ENCODE measurements at places on chromosomes 4 and X. TPM values are rescaled to one million over a fixed set of nuclear protein-coding genes. Genes with fewer than 3 reads are reported as not detected.

GRCh38 chr4:164706675-164707074 is 47.3 kb upstream of the SMIM31 start:
- no peak for DNase-seq
- no peaks in the 10 kb centered on the region for H3K27me3 ChIP-seq
- no peak overlapping the region for H3K27ac ChIP-seq
- H3K4me3 ChIP-seq, result no peak overlapping the region
- H3K4me1 ChIP-seq, result peaks cover 4% of the 10 kb centered on the region
- H3K36me3 ChIP-seq, result no peaks in the 10 kb centered on the region

DNA sequence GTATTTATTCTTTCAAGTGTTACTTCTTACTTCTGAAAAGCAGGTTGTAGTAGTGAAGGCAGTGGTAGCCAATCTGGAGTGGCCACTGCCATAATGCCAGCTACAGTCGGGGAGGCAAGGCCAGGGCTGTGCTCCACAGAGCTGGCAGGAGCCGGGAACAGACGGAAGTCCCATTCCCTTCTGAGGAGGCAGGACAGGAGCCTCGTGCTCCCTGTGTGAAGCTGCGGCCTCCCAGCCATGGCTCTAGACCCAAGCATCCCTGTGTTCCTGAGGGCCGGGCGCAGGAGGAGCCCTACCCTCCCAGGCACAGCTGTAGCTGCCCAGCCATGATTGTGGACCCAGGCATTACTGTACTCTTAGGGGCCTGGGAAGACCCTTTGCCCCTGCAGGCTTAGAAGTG is 461.8 kb downstream of the ADGRL3 start:
- H3K4me1 ChIP-seq, result no peaks in the 10 kb centered on the region
- H3K4me3 ChIP-seq, result no peak overlapping the region
- no peak for DNase-seq

- DNase-seq, result peak; percentile 36
- no peaks in the 10 kb centered on the region for H3K36me3 ChIP-seq
- H3K4me3 ChIP-seq, result no peak overlapping the region
- H3K27ac ChIP-seq, result no peak overlapping the region
These were observed 501.6 kb upstream of the SMIM31 start for GRCh38 chr4:164252286-164252685.

DNA sequence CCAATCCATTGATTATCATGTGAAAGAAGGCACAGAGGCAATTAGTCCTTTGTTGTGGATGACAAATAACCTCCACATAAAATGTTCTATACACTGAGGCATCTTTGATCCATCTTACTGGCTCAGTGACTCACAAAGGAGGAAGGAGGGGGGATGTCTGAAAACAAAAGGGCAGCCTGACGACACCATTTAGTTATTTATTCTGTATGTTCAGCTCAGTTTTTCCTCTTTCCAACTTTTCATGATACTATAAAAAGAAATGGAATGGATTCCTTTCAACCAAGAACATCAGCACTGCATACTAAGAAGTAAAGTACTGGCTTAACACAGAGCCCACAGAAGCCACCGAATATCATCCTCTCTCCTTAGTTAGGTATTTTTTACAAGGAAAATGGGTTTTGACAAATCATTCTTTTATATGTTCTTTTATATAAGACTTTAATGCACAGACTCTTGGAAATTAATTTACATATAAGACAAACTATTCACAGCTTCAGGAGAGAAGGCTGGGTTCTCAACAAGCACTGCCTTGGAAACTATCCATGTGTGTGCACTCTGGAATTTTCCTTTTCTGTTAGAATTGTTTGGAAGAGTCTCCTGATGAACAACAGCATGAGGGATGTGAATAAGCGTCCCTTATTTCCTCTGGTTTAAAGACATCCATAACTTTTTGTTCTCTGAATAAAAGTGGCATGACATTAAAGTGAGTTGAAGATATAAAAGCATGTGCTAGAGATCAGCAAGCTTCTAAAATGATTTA is 135.6 kb downstream of the TSPAN5 start:
- H3K4me1 ChIP-seq, result peaks cover 6% of the 10 kb centered on the region
- no peaks in the 10 kb centered on the region for H3K36me3 ChIP-seq
- no peaks in the 10 kb centered on the region for H3K27me3 ChIP-seq
- no peak overlapping the region for H3K4me3 ChIP-seq
- no peak for DNase-seq

DNA sequence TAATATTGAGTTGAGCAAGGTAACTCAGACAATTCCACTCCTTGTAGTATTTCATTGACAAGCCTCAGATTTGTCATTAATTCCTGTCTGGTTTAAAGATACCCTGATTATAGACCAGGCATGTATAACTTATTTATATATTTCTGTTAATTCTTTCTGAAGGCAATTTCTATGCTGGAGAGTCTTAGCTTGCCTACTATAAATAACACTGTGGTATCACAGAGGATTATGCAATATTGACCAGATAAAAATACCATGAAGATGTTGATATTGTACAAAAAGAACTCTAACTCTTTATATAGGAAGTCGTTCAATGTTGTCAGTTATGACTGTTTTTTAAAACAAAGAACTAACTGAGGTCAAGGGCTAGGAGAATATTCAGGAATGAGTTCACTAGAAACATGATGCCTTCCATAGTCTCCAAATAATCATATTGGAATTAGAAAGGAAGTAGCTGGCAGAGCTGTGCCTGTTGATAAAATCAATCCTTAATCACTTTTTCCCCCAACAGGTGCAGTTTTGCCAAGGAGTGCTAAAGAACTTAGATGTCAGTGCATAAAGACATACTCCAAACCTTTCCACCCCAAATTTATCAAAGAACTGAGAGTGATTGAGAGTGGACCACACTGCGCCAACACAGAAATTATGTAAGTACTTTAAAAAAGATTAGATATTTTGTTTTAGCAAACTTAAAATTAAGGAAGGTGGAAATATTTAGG is 821 bp downstream of the CXCL8 start:
- no peaks in the 10 kb centered on the region for H3K36me3 ChIP-seq
- H3K27me3 ChIP-seq, result no peaks in the 10 kb centered on the region
- no peak overlapping the region for H3K4me3 ChIP-seq
- H3K27ac ChIP-seq, result no peak overlapping the region
- DNase-seq, result no peak

DNA sequence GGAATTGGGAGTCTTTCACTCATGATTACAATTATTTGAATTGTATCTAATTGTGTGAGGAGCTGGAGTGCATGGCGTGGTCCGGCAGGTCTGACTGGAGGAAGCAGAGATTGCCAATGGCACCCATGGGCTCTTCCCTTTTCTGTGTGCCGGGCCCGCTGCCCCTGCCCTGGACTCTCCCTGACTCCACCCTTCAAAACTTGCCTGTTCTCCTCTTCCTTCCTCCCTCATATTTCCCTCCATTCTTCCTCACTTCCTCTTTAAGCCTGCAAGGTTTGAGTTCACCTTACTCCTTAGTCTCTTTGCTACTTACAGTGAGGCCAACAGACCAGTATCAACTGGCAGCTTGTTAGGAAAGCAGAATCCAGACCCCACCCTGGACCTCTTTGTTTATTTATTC is 6.5 kb upstream of the STBD1 start:
- no peaks in the 10 kb centered on the region for H3K36me3 ChIP-seq
- no peak overlapping the region for H3K27ac ChIP-seq

DNA sequence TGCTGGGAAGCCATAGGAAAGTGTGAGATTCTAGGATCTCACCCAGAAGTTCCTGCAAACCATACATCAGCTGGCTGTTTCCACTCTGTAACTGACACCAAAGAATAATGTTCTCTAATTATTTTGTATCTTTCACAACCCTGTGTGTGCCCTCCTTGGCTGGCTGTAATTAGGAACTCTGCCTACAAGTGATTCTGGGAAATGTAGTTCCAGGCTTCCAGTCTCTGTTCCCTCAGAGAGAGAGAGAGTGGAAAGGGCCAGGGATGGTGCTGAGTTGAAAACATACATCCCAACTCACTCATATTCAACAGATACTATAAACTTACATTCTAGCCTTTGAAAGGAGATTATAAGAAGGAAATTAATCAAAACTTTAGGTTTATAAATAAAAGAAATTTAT is 57.5 kb upstream of the C1QTNF7 start:
- no peaks in the 10 kb centered on the region for H3K4me1 ChIP-seq
- DNase-seq, result no peak
- H3K27me3 ChIP-seq, result no peaks in the 10 kb centered on the region
- H3K4me3 ChIP-seq, result no peak overlapping the region
- H3K27ac ChIP-seq, result no peak overlapping the region

GRCh38 chrX:133849676-133850075 is 135.7 kb downstream of the GPC3 start:
- no peak overlapping the region for H3K4me3 ChIP-seq
- no peaks in the 10 kb centered on the region for H3K36me3 ChIP-seq
- no peak for DNase-seq
- no peaks in the 10 kb centered on the region for H3K4me1 ChIP-seq

DNA sequence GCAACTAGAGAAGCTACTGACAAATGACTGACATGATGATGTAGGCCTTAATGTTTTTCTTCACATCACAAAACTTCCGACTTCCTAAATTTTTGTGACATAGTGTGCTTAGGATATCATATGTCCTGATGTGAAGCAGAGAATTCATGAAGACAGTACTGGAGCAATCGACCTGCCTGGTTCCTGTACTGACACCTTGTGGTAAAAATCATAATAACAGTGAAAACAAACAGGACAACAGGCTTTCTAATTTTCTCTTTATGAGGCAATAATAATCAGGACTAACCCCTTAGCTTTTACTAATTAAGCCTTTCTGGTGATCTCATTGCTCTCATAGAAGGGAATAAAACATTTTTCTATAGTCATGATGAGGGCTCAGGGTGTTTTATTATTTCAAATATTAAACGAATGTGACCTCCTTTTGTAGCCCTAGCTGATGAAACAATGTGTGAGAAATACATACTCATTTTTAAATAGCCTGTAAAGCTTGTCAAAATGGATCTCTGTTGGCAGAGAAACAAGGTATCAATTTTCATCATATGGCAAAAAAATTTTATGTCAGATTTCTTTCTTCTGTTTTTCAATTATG is 158.4 kb downstream of the TENT5D start:
- no peak overlapping the region for H3K27ac ChIP-seq
- H3K36me3 ChIP-seq, result no peaks in the 10 kb centered on the region
- DNase-seq, result no peak
- H3K27me3 ChIP-seq, result no peaks in the 10 kb centered on the region
- H3K4me1 ChIP-seq, result peaks cover 5% of the 10 kb centered on the region

DNA sequence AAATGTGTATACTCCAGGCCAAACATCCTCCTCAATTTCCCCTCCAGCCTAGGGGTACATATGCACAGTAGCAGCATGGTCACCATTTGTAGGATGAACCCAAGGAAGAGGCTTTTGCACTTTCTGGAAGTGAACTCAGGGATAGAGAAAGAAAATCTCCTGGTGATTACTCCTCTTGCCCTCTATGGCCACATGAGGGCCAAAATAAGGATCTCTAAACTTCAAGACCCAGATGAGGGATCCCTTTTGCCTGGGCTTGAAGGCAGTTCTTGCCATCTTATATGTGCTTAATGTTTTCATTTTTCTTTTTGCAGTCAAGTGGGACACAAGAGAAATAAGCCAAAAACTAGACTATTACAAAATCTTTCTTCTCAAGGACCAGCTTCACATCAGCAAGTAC is 29.5 kb upstream of the MUC7 start:
- no peak overlapping the region for H3K4me3 ChIP-seq
- no peaks in the 10 kb centered on the region for H3K27me3 ChIP-seq
- H3K36me3 ChIP-seq, result no peaks in the 10 kb centered on the region
- H3K4me1 ChIP-seq, result no peaks in the 10 kb centered on the region
- H3K27ac ChIP-seq, result no peak overlapping the region

- H3K27me3 ChIP-seq, result no peaks in the 10 kb centered on the region
- H3K36me3 ChIP-seq, result no peaks in the 10 kb centered on the region
- no peak overlapping the region for H3K27ac ChIP-seq
- no peak overlapping the region for H3K4me3 ChIP-seq
- H3K4me1 ChIP-seq, result no peaks in the 10 kb centered on the region
These were observed 120.9 kb upstream of the NRK start for GRCh38 chrX:105701310-105702052.

DNA sequence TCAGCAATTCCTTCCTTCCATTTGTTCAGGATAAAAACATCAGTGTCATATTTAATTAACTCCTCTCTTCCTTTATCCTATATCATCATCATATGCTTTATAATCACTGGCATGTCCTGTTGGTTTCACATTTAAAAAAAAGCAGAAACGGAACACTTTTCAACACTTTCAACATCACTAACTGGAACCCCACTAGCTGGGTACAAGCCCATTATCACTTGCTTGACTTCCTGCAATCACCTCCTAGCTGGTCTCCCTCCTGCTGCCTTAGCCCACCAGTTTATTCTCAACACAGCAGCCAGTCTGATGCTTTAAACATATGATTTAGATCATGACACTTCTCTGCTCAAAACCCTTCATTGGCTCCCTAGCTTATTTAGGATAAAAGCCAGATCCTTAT is 116.4 kb upstream of the LSM6 start:
- no peaks in the 10 kb centered on the region for H3K27me3 ChIP-seq
- no peak overlapping the region for H3K27ac ChIP-seq
- no peak overlapping the region for H3K4me3 ChIP-seq
- no peak for DNase-seq

GRCh38 chr4:83947830-83948193 is 411.9 kb downstream of the GPAT3 start:
- no peak for DNase-seq
- H3K4me3 ChIP-seq, result no peak overlapping the region
- H3K36me3 ChIP-seq, result no peaks in the 10 kb centered on the region
- no peaks in the 10 kb centered on the region for H3K27me3 ChIP-seq
- H3K27ac ChIP-seq, result no peak overlapping the region

DNA sequence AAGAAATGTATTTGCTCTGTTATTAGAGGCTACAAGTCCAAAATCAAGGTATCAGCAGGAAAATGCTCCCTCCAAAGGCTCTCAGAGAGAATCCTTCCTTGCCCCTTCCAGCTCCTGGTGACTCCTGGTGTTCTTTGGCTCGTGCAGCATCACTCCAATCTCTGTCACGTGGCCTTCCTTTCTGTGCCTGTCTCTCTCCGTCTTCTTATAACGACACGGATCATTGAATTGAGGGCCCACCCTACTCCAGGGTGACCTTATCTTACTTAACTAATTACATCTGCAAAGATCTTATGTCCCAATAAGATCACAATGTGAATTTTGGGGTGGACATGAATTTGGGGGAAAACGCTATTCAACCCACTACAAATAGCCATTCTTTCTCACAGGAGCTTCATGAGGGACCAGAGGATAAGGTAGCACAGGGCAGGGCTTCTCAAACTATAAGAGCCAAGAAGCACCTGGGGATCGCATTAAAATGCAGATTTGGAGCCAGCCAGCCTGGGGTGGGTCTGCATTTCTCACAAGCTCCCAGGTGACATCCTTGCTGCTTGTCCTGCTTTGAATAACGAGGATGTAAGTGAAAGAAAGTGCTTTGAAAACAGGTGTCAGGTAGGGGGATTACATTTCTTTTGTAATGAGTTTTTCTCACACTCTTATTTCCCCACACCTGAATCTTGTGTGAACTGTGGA is 41.9 kb upstream of the APLN start:
- H3K27me3 ChIP-seq, result no peaks in the 10 kb centered on the region
- no peak overlapping the region for H3K27ac ChIP-seq
- H3K4me1 ChIP-seq, result peaks cover 11% of the 10 kb centered on the region
- peak overlapping the region; percentile 32 for H3K4me3 ChIP-seq

- H3K36me3 ChIP-seq, result no peaks in the 10 kb centered on the region
- H3K27me3 ChIP-seq, result no peaks in the 10 kb centered on the region
- no peaks in the 10 kb centered on the region for H3K4me1 ChIP-seq
- no peak overlapping the region for H3K4me3 ChIP-seq
- no peak overlapping the region for H3K27ac ChIP-seq
These were observed 77.0 kb downstream of the PALLD start for GRCh38 chr4:168573870-168574269.

GABRE gene
- 5.5 TPM for total RNA-seq

ARMCX2 gene
- 110 TPM for total RNA-seq

ZC4H2 gene
- 25.4 TPM for total RNA-seq

SLC38A5 gene
- 73.8 TPM for total RNA-seq

FAM9C gene
- total RNA-seq, result not detected

HSFX3 gene
- not detected for total RNA-seq

All from H1 (cell line).